ENCODE measurements at places on chromosomes 1 and 21.
A peak's percentile ranks its signal among the peaks of the same experiment; 100 is the strongest.

- no peak for DNase-seq
Measured at GRCh38 chr1:28170001-28170596, 6.4 kb downstream of the PTAFR start.

DNA sequence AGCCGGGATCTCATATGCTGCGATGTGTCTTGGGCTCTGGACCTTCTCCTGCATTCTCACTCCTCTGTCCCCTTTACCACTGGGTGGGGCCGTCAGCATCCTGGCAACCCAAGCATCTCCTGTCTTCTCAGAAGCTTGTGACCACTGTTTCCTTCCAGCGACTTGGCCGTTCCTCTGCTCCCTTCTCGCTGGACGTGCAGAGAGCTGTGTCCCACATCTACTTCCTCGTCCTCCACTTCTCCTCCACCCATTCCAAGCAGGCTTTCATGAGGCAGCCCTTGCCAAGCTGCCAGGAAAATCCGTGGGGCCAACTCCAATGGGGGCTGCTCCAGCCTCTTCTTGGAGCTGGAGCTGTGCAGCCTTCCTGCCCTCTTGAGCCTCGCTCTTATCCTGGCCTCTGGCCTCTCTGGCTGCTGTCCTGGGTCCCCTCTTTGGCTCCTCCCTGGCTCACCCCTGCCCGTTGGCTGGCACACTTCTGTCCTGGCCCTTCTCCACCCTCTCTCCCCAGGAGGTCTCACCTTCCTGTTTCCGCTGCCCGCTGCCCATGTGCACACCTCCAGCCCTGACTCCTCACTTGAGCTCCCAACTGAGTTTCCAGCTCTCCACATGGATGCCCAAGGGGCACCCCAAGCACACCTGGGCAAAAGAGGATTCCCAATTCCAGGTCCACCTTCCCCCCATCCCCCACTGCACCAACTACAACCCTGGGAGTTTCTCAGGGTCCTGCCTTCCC lies 8.7 kb downstream of the FAM131C start:
- no peak for DNase-seq

DNA sequence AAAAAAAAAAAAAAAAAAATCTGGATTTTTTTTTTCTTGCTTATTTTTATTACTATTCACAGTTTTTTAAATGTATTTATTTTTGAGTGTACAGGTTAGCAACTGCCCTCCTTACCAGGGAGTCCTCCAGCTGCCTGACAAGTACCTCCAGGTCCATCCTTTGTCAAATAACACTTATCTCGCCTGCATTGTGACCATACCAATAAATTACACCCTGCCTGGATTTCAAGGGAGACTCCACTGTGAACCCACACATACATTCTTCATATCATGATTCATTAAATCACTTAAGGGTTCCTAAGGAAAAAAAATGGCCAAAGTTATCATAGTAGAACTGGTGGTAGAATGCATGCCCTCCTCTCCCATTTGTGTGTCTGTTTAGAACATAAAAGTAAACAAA lies 38.4 kb downstream of the EEIG2 start:
- DNase-seq, result no peak

- no peak for DNase-seq
Measured at GRCh38 chr21:21203822-21204339, 205.7 kb downstream of the NCAM2 start.

- DNase-seq, result no peak
Measured at GRCh38 chr1:184866991-184867788, 107.1 kb downstream of the NIBAN1 start.

DNA sequence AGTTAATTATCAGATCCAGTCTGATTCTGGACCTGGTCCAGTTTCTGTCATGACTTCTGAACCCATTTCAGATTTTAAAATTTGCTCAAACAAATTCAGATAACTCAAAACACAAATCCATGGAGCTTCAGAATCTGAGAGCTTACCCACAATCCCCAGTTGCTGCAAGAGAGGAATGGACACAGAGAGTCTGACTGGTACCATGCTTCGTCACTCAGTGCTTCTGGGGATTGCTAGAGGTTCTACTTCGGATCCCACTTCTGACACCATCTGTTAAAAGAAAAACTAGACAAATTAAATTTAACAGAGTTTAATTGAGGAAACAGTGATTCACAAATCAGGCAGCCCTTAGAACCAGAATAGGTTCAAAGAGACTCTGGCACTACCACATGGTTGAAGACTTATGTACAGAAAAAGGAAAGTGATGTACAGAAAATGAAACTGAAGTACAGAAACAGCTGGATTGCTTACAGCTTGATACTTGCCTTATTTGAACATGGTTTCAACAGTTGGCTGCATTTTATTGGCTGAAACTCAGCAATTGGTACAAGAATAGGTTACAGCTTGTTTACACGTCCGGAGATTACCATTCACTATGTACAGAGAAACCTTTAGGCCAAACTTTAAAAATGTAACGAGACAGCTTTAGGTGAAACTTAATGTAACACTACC lies 60.7 kb upstream of the TEKT2 start:
- no peak for DNase-seq

DNA sequence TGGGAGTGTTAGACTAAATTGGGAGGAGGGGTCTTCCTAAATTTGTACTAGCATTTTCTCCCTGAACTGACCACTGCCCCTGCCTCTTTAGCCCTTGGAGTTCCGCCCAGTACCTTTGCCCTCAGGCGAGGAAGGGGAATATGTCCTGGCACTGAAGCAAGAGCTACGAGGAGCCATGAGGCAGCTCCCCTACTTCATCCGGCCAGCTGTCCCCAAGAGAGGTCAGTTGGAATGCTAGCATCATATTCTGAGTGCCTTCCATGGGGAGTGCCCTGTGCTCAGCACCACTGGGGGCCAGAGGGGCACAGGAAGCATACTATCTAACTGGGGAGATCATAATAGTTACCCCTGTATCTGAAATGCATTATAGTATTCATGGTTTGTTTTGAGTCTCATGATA lies 10.7 kb downstream of the POLR3GL start:
- no peak for DNase-seq

DNA sequence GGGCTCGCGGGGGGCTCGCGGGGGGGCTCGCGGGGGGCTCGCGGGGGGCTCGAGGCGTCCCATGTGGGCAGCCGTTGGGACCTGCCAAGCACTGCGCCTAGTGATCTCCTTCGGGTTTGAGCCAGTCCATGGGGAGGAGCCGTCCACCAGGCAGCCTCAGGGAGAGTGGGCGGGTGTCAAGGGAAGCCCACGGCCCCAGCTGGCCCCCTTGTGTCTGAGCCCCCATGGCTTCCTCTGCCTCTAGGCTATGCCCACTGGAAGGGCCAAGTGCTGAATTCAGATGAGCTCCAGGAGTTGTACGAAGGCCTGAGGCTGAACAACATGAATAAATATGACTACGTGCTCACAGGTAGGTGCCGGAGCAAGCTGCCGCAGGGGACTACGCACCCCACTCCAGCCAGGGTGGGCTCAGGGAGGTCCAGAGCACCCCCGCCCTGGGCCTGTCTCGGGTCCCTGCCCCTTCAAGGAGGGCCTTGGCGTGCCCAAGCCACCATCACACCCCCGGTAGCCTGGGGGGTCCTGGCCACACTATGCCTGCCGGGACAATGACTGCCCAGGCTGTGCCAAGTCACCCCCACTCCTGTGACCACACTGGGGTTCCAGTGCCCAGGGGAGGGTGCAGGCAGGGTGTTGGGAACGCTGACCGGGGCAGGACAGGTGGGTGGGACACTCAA lies 22.6 kb downstream of the PDXK start:
- DNase-seq, result no peak

DNA sequence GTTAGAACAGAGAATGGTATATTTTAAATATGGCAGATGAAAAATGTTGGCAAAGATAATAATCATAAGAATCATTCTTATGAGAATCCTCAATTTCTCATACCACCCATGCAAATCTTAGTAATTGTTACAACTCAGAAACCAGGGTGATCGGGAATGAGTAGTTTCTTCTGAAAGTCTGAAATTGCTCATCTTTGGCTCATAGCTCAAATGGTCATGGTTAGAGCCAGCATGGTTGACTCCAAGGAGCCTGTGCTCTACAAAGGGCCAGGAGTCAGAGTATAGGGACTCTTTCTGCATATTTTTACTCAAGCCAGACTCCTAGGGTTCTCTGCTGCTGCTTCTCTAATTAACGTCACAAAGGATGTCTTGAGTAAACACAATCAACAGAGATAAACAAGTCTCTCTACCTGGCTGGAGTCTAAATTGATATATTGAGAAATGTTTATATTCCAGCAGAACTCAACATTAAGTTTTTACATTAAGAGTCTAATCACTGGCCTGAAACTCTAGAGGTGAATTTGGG lies 1.9 kb upstream of the ETV3 start:
- DNase-seq, result no peak

DNA sequence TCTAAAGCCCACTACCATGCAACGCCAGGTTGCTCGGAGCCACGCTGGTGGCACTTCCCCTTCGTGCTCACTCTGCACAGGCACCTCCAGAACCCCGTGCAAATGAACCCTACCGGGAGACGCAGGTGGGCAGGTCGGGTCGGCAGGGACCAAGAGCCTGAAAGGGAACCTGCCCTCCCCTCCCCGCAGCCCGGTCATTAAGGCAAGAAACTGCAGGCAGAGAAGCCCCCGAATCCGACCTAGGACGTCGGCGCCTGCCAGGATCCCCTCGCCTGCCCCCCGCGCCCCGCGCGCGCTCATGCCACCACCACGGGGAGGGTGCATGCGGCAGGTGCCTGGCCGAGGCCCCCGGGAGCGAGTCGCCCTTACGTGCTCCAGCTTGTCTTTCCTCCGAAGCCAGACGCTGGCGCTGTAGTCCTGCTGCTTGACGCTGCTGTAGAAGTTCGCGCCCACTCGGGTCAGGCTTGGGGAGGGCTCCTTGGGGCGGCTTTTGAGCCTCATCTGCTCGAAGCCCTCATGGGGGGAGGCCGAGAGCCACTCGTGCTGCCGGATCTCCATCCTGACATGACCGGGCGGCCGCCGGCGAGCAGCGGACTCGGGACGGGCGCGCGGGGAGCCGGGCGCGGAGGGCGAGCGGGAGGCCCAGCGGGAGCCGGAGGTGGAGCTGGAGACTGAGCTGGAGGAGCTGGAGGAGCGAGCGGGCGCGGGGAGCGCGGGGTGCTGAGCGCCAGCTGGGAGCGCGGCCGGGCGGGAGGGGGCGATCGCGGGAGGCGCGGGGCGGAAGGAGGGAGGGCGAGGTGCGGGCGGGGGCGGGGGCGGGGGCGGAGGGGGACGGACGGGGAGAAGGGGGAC lies 552 bp downstream of the PLD5 start:
- peak; percentile 62 for DNase-seq

GRCh38 chr1:111422546-111423391 lies 4.8 kb downstream of the OVGP1 start:
- DNase-seq, result no peak

- no peak for DNase-seq
Measured at GRCh38 chr1:241608379-241609033, 31.7 kb downstream of the CHML start.

- DNase-seq, result peak; percentile 85
Measured at GRCh38 chr1:203268901-203269653, 36.2 kb upstream of the BTG2 start.

DNA sequence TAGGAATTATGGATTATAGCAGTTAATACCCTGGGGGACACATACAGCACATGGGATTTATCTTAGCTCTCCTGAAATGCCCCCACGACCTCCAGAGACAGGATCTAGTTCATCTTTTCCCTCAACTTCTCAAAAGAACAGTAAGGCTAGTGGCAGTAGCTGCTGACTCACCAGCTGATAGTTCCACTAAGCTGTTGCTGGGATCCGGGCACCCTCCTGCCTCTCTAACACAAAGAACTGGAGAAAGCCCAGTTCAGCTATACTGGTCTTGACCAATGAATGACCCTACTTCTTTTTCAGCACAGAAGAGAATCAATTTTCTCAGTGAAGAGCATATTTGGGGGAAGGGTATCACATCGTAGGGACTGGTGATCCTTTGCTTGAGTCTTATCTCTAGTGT lies 84.1 kb downstream of the PGBD5 start:
- no peak for DNase-seq

GRCh38 chr1:152165286-152166077 lies 6.5 kb upstream of the RPTN start:
- DNase-seq, result no peak

DNA sequence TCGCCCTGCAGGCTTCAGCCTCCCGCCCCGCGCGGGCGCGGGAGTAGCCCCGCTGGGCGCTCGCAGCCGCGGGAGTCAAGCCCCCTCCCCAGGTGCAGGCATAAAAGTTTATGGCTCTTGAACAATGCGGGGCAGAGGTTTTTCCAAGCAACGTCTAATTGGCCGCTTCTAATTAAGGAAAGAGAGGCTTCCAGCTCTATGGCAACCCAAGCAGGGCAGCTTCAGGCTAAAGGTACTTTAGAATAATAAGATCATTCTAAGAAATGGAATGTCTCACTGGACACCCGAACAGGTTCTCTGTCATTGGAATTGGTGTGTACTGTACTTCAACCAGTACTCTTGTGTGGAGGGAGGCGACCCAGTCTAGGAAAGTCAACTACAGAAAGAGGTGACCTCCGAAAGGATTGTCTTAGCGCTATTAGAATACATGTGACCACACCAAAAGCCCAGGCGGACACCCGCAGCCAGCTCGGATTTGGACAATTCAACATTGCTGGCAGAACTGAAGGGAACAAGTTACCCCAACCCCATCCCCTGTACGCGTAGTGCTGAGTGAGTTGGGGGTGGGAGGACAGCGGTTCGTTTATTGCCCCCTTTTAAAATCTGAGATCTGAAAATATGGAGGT lies 12.5 kb downstream of the NR5A2 start:
- no peak for DNase-seq

DNA sequence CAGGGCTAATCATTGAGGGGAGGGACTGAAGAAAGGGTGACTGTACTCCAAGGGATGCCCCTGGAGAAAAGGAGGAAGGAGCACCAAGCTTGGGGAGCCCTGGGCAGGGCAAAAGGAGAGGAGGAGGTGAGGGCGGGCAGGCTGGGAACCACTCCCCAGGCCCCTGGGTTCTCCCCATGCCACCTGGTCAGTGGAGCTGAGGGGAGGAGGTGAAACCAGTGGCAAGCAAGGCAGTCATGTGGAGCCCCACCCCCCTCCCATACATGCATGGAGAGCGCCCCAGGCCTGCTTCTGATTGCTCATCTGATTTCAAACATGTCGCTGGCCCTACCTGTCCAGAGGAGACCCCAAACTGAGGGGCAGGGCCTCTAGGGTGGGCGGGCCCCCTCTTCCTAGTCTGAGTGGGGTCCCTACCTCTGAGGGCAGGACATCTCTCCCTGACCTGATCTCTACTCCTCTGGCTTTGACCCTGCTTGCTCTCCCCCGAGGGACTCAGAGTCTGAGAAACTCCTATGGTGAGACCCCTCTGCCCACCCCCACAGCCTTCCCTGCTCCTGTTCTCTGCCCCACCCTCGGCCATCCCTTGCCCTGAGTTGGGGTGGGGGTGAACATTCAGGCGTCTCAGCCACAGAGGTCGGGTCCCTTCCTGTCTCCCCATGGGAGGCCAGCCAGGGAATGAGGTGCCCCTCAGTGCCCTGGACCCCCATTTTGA lies 18.6 kb downstream of the INSRR start:
- no peak for DNase-seq

Measured in NCI-H2107 (cell line).